Eye (tissue), 1 donor: ENCODE measurements at places on chromosomes 12 and 14.
A peak's percentile ranks its signal among the peaks of the same experiment; 100 is the strongest.

- peak; percentile 8 for DNase-seq
Observed at GRCh38 chr12:45093051-45093450, 42.2 kb upstream of the DBX2 start.

DNA sequence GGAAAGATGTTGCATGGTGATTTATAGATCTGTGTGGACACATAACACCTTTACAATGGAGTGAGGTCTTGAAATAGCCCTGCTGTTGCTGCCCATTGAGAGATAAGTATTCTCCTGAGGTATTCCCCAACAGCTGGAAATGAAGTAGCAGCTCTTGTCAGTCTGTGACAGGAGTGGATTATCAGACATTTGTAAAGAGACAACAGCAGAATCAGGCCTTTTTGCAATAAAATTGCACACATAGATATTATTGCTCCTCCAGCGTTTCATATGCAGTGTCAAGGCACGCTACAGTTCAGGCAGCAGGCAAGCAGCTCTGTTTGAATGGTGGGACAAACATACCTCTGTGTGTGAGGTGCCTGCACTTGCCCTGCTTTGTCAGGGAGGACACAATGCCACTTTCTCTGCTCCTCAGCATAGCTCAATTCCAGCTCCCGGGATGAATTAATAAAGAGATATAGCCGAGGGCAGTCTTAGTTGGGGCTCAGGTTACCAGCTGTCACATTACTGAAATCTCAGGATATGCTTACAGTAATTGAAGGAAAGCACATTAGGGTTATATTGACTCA is 49.4 kb downstream of the BICD1 start:
- peak; percentile 71 for DNase-seq

DNA sequence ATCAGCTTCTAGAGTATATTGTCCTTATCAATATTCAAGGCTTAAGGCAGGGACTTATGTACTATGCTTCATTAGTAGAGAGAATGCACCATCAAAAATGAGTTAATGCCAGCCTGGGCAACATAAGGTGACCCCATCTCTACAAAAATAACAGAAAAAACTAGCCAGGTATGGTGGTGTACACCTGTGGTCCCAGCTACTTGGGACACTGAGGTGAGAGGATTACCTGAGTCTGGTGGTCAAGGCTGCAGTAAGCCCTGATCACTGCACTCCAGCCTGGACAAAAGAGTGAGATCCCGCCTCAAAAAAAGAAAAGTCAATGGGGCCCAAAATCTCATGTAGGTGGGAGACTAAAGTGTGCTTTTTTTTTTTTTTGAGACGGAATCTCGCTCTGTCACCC is 8.8 kb downstream of the PPP4R3A start:
- DNase-seq = no peak

- DNase-seq = peak; percentile 62
Observed at GRCh38 chr12:113424915-113425823, 3.0 kb downstream of the SDSL start.

- DNase-seq = peak; percentile 42
Observed at GRCh38 chr14:77868552-77869285, 68.8 kb downstream of the ADCK1 start.

DNA sequence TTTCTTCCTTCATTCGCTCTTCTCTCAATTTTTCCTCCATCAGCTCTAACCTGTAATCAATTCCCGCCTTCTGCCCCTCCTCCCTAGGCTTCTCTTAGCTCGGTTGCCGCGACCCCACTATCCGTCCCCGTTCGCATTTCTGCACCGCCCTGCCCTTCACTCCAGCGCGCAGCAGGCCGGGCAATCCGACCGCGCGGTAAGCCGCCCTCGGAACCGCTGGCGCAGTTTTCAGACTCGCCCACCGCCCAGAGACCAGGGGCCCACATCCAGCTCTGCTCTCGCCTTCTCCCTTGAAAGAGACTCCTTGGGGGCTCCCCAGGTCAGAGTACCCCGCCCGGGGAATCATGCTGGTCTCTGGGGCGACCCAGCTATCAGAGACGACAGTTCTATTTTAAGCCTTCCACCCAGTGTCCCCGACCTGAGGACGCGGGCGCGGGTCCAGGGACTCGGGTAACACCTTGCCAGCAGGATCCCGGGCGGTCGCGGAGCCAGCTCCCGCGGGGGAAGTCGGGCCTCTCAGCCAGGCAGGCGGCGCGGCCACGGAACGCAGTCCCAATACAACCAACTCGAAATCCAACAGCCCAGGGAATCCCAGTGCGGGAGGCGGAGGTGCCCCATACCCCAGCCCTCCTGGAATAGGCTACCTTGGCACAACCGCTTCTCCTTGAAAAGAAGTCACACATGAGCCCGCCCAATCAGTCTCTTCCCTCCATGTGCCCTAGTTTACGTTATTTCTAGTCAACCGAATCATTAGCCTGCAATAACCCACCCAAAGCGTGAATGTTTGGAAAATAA is 5.7 kb upstream of the SLC38A4 start:
- peak; percentile 73 for DNase-seq

DNA sequence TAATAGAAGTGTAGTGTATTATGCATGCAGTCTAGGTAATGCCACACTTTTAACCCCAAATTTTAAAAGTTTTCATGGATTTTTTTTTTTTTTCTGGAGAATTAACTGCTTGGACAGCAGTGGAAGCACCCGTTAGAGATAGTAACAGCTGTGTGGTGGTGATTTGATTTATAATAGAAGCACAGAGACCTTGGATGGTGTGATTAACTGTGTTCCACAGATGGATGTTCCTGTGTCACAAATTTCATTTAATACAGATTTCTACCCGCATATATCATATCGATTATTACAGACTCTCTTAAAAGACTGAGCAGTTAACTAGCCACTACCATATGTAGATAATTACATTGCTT is 47.0 kb downstream of the IFT81 start:
- no peak for DNase-seq

- no peak for DNase-seq
Observed at GRCh38 chr12:20493934-20494333, 125.6 kb downstream of the PDE3A start.

DNA sequence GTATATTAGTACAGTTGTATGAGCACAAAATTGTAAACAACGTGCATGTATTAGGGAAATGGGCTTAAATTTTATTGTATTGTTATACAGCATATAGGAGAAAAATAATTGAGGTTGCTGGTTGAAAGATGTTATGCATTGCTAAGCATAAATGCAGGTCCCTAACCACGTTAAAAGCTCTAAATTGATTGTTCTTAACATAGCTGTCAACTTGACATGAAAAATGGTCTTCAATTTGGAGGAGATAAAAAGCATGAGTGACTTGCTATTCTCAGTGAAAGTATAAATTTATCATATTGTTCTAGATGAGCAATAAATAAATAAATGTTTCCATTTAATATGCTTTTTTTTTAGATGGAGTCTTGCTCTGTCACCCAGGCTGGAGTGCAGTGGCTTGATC is 506.6 kb upstream of the ATXN7L3B start:
- no peak for DNase-seq

- DNase-seq = no peak
Observed at GRCh38 chr12:108457734-108458361, 57.2 kb upstream of the FICD start.

- no peak for DNase-seq
Observed at GRCh38 chr12:128784030-128784760, 39.6 kb downstream of the SLC15A4 start.

DNA sequence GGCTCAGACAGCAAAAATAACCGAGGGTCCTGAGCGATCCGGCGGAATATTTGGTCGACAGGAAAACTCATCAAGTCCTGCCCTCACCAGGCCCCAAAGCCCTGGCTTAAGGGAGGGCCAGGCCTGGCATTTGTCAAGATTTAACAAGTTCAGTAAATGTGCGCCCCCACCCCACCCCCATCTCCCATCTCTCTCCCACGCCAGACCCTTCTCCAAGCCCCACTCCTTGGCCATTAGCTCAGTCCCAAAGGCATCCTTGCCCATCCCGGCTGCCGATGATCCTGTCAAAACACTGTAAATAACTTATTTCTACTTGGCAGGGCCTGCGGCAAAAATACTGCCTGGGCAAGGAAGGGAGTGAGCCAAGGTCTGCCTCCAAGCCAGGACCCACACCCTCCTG is 52.8 kb downstream of the ITPK1 start:
- DNase-seq = no peak

DNA sequence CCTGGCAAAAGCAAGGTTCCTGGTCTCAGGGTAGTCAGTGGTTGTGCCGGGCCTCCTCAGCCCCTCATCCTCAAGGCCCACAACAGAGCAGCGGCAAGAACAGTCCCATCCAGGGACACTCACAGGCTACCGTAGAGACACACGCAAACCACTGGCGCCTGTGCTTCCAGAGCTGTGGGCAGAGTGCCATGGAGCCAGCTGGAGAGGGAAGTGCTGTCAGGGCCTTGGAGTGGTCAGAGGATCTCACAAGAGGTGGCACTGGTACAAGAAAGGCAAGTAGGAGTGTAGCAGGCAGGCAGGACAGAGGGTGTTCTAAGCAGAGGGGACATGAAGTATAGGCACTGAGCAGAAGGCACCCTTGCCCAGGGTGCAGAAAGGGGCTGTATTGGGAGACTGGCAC is 34.6 kb downstream of the ANKRD9 start:
- no peak for DNase-seq

DNA sequence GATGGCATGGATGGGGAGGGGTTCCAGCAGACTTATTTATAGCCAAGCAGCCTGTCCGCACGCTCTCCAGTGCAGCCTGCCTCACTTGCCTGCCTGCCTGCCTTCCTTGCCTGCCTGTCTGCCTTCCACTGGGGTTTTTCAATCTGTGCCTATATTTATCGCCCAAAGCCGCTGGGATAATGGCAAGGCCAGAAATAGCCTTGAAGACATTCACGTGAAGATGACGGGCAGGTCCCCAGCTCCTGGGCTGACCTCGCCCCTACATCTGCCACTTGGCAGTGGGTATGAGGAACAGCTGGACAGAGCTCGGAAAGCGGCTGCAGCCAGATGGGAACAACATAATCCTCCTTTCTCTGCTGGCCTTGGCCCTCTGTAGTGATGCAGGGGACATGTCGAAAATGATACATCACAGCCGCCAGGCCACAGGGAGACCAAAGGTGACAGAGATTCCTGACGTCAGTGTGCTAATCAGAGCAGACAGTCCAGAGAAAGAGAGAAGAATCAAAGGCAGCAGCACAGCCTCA is 53.3 kb downstream of the PITPNM2 start:
- peak; percentile 80 for DNase-seq

DNA sequence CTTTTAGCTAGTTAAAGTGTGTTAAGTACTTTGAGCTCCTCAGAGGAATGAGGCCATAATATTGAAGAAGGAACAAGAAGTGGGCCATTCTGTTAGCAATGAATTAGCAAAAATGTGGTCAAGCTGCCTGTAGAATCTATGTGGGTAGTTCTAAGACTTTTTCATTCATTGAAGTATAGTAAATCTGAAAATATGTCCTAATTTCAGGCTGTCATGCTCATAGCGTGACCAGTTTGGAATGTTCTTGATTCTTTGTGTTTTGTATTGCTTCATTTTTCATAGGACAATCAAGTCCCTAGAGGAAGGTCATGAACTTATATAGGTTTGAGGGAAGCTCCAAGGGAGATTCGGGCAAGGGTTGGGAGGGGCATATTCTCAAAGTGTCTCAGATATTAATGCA is 11.4 kb downstream of the ATP23 start:
- DNase-seq = no peak

GRCh38 chr14:46384611-46385010 is 267.0 kb downstream of the RPL10L start:
- DNase-seq = no peak

DNA sequence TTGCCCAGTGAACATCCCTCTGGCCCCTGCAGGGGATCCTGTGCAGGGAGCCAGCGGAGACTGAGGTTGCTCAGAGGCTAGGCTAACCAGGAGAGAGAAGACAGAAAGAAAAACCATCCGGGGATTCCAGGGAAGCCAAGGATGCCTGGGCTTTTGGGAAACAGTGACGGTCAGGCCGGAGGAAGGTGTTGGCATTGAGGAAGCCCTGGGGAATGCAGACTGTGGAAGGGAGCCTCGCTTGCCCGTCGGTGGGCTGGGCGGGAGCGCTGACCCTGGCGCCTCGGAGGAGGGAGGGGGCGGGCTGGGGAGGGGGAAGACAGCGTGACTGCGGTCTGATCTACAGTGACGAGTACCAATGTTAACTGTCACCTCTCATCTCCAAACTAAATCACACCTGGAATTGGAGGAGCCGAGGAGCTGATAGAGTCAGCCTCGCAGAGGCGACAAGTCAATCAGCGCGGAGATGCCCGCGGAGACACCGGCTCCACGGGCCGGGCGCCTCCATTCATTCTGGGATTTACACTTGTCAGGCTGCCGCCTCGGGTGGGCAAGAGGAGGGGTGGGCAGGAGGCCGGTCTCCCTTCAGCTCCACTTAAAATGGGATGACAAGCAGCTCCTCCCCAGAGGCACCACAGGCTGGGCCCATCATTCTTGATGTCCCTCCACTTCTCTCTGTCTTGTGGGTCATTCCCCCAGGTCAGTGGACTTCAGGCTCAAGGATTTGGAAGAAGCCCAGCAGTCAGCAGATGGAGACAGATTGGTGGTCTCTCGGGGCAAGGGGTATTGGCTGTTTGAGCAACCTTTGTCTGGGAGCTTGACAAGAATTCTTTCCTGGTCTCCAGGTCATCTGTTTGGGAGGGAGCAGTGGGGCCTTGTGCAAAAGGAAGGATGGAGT is 20.4 kb upstream of the GPATCH2L start:
- DNase-seq = no peak

GRCh38 chr12:124909831-124910560 is 4.5 kb downstream of the UBC start:
- DNase-seq = no peak

- DNase-seq = peak; percentile 39
Observed at GRCh38 chr12:122992386-122992785, 11.9 kb downstream of the ARL6IP4 start.

- no peak for DNase-seq
Observed at GRCh38 chr14:104307246-104307626, 168.8 kb downstream of the KIF26A start.

DNA sequence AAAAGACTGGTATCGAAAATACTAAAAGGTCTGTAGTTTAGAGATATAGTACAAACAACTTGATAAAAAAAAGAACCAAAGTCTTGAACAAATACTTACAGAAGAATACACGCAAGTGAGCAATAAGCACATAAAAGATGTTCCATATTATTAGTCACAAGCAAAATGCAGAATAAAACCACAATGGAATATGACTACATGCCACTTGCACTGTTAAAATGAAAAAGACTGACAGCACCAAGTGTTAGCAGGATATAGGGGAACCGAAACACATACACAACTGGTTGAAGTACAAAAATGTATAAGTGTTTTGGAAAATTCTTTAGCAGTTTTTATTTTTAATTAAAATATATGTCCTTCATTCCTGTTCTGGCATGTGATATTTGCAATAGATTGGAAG is 3.6 kb downstream of the CLEC2A start:
- no peak for DNase-seq

DNA sequence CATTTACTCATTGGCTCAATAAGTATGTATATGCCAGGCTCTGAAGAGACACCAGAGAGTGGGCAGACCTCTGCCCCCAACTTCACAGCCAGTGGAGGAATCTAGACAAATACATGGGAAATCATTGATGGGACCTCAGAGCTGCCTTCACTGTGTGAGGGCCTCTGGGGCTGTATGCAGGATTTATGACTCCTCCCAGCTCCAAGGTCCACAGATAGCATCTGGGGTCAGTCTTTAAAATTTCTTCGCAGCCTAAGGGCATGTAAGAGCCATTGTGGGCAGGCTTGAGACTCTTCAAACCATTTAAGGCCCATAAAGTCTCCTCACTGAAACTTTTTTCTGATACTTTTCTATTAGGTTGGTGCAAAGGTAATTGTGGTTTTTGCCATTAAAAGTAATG is 125.5 kb downstream of the SPTSSA start:
- no peak for DNase-seq
